Activated CD4-positive, CD25-positive, alpha-beta regulatory T cell (primary cell): ENCODE measurements at places on chromosomes 6 and 20.

GRCh38 chr6:97021194-97021593 lies 96.7 kb downstream of the KLHL32 start:
- DNase-seq = no peak

DNA sequence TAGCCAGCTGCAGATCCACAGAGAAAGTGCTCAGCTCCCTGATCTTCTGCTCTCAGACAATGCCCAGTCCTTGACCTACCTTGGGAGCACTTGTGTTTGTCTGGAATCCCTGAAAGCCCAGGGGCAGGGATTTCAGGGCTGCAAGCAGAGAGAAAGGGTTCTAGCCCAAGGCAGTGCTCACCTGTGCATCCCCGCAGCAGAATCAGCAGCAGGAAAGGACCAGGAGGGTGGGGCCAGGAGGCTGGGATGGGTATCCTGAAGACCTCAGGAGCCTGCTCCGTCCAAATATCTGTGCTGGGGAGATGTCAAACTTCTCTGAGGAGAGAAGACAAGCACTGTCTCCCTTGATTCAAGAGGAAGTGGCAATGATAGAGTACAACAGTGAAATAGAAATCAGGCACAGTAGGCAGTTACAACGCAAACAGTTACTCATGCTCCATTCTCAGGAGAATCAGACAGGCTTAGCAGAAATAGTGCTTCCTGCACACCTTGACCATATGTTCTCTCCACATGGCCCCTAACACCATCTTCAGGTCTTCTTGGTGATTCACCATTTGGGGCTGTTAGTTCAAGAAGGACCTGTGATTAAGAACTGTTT lies 28.7 kb upstream of the SIRPG start:
- DNase-seq = no peak

DNA sequence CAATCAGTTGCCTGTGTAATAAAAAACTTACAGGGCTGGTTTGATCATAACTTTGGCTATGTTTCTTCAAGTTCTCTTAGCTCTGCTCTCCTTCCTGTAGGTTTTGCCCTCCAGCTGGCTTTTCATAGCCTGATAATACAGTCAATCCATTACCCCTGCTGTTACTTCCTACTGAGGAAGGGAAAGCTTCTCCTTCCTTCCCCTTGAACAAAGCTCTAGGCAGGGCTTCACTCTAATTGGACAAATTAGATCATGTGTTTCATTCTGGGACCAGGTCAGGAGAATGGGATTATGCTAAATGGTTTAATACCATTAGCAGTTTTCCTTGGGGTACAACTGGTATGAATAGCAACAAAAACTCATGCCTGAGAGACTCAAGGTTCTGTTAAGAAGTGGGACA lies 106.8 kb upstream of the MCHR2 start:
- DNase-seq = no peak

GRCh38 chr6:160396292-160396691 lies 48.1 kb downstream of the SLC22A3 start:
- DNase-seq = no peak

DNA sequence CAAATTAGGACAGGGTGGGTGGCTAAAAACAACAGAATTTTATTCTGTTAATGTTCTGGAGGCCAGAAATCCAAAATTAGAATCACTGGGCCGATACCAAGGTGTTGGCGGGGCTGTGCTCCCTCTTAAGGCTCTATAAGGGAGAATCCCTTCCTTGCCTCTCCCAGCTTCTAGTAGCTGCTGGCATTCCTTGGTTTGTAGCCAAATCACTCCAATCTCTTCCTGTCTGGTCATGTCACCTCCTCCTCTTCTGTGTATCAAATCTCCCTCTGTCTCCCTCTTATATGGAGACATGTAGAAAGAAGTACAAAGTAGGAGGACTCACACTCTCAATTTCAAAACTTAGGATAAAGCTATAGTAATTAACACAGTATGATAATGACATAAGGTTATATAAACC lies 102.9 kb upstream of the SIRPA start:
- DNase-seq = no peak

DNA sequence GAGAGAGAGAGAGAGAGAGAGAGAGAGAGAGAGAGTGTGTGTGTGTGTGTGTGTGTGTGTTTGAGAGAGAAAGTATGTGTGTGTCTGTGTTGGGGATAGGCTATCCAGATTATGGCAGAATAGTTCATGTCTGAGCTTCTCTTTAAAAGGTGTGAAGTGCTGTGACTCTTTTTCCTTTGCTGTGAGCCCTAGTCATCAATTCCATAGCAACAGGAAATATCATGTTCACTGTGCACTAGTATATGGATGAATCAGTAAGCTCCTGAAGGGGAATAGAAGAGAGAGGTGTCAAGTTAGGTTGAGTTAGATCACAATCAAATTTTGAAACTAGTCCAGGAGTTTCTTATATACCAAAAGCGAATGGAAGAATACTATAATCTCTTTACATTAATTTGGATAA lies 318.7 kb downstream of the RFPL4B start:
- no peak for DNase-seq

GRCh38 chr6:5345324-5345723 lies 84.0 kb downstream of the FARS2 start:
- no peak for DNase-seq

DNA sequence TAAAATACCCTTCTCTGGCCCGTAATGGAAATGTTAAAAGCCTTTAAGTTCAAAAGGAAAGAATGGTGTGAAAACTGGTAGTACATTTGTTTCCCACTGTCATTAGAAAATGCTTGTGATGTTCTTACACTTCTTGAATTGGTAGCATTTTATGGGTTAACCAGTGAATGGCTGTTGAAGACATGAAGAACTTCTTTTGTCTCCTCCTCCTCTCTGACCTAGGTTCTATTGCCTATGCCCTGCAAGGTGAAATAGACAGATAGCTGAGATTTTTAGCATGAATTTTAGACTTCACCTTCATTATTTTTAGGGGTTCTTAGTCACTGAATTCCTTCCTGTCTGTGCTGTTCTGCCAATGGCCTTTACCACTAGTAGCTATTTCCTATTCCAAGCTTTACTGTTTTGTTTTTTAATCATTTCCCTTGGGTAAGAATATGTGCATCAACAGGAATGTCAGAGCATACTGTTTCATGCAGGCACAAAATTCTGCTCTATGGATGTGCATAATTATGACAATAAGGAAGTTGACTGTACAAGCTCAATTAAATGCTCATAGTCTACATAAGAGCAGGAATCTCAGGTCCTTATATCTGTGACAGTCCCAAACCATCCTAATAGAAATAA lies 4.9 kb downstream of the TNFAIP3 start:
- no peak for DNase-seq

DNA sequence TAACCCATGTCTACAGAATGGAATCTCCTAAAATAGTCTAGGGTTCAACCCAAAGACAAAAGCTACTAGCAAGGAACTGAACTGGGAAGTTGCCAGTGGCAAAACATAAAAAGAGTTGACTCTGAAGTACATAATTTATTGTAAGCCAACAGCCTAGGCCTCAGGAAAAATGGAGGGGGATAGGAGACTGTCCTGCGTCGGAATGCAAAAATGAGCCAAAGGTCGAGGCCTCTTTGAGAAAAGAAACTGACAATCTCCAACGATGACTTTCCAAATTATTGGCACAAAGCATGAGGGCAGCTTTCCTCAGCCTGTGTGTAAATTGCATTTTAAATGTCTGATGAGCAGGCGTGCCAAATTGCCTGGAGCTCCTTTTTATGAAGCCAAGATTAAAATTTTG lies 2.1 kb downstream of the COL12A1 start:
- DNase-seq = no peak

DNA sequence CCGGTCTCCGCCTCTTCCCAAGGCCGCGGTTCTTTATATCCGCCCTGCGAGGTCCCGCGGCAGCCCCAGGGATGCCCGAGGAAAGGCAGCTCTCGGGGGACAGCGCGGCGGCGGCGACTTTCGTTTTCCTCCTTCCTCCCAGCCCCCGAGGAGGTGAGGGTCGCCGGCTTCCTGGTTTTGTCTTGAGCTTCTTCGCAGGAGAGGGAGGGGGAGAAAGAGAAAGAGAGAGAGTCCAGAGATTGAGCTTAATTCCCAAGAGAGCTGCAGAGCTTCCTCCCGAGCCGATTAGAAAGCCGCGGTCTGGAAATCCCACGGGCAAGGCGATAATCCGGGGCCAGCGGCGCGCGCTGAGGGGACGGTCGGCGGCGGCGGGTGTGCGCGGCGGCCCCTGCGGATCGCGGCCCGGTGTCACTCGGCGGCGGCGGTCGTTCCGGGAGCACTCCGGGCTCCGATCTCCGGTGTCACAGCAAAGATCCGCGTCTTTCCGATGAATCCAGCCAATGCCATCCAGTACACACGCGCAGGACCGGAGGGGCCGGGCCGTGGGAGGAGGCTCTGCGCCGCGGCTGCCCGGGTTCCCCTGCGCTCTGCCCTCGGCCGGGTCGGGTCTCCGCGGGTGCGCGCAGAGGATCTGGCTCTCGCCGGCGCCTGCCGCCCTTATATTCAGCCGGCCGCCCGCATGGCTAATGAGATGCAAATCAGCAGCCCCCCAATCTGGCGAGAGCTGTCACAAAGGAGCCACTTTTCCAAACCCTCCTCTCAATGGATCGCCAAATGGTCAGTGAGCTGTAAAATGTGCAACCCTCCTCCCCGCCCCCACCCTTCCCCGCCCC lies at the start of gene DLL1:
DLL1 (minus strand) TSS at position 783 of the 833 bp plus-strand sequence. CDS start 939 bp downstream, outside the sequence.
- no peak for DNase-seq
